ENCODE measurements at places on chromosomes 16 and 17.

GRCh38 chr17:28843816-28844148 lies 1.2 kb upstream of the FAM222B start:
- DNase-seq = no peak

DNA sequence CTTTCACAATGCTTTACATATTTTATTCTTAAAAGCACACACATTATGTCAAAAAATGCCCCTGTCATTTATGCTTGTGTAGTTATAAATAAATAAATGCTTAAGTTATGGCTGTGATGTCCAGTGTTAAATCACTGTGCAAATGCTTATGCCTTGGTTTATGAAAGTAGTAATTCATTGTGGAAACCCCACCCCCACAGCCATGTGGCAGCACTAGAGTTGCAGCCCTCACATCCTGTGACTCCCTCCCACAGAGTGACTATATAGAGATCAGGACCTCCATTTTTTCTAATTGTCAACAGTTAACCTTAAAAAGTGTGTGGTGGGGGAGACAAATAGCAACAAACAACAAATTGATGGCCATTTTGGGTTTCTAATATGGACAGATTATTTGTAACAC lies 2.4 kb downstream of the SKAP1 start:
- DNase-seq = no peak

- no peak for DNase-seq
Observed at GRCh38 chr17:78129351-78130089, 965 bp upstream of the TMC6 start.

DNA sequence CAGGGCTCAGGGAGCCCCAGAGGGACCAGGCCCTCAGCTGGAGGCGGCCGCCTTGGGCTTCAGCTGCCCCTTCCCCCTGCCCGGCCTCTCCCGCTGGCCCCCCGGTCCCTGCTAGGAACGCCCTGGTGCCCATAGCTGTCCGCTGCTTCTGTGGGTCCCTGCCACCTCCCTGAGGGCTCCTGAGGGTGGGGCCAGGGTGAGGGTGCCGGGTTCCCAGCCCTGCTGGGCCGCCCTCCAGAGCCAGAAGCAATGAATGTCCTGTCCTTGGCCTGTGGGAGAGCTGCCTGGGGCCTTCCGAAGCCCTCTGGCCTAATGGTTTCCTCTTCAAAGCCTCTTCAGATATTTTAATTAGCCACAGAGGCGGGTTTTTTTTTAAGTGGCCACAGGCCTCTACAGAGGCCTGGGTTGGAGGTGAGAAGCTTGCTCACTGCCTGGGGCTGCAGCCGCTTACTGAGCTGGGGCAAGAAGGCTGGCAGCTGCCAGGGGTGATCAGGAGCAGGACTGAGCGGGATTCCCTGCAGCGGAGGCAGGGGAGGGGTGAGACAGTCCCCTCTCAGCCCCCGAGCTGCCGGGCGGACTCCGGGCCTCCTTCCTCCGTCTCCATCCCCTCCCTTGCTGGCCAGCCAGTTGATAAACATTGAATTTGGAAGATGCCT lies 9.9 kb downstream of the CENPX start:
- no peak for DNase-seq

DNA sequence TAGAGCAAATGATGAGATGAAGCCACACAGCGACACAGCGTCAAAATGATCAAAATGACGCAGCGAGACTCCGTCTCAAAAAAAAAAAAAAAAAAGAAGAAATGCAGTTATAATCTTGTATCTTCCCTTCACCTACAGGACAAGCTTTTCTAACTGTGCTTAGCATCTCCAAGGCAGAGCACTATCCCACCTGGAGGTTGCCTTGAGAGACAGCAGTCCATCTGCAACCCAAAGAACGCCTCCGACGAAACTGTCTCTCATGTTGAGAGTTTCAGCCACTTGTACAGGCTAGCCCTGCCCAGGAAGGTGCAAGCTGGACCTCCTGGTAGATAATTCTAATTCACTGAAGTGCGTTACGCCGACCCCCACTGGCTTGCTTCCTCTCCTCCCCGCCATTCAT lies 46.7 kb upstream of the GCSH start:
- peak; percentile 11 for DNase-seq

GRCh38 chr16:81522108-81522701 lies 77.6 kb downstream of the CMIP start:
- no peak for DNase-seq

DNA sequence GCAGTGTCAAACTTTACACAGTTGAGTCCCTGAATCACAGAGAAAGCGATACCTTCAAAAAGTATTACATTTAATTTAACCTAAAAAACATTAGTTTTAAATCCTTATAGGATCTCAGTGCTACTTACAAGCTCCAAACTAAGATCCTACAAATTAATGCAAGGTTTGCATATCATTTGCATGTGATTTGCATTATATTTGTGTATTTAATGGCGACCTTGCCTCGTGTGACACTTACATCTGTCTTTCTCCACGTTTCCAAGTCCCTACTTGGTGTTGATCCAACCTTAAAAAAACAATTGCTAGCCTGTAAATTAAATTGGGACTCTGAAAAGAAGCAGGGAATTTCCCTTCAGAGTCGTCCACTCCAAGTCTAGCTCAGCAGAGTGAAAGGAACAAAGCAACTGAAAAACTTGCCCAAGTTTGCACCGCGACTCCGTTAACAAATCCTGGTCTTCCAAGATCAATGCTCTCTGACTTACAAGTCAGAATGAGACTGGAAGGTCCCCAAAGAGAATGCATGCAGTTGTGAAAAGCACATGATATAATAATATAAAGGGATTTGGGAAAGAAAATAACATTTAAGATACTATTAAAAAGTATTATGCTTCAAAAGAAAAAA lies 739 bp upstream of the FAM117A start:
- DNase-seq = no peak

- DNase-seq = no peak
Observed at GRCh38 chr16:89696670-89697128, 4.8 kb downstream of the SPATA2L start.

GRCh38 chr16:60949800-60950199 lies 1086.4 kb downstream of the CDH8 start:
- DNase-seq = no peak

- DNase-seq = no peak
Observed at GRCh38 chr17:29124925-29125273, 55.3 kb downstream of the MYO18A start.

DNA sequence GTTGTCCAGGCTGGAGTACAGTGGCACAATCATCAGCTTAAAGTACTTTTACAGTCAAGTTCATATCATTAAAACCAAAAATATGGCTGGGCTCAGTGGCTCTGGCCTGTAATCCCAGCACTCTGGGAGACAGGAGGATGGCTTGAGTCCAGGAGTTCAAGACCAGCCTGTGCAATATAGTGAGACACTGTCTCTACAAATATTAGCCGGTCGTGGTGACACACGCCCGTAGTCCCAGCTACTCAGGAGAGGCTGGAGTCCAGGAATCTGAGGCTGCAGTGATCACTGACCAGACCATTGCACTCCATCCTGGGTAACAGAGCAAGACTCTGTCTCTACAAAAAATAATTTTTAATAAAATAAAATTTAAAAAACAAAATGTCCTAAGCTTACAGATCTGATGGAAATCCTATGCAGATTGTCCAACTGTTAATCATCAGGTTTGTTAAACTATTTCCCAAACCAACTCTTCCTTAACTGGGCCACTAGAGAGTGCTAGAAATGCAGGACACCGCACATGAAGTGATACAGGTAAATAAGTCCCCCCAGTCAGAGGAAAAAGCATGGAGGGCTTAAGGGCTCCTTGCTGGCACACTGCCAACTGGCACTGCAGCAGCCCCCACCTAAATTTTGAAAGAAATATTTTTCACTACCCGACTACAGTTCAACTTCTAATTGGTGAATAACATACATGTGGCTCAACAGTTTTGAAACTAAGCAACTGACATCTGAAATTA lies 2.8 kb downstream of the USP22 start:
- peak; percentile 92 for DNase-seq

DNA sequence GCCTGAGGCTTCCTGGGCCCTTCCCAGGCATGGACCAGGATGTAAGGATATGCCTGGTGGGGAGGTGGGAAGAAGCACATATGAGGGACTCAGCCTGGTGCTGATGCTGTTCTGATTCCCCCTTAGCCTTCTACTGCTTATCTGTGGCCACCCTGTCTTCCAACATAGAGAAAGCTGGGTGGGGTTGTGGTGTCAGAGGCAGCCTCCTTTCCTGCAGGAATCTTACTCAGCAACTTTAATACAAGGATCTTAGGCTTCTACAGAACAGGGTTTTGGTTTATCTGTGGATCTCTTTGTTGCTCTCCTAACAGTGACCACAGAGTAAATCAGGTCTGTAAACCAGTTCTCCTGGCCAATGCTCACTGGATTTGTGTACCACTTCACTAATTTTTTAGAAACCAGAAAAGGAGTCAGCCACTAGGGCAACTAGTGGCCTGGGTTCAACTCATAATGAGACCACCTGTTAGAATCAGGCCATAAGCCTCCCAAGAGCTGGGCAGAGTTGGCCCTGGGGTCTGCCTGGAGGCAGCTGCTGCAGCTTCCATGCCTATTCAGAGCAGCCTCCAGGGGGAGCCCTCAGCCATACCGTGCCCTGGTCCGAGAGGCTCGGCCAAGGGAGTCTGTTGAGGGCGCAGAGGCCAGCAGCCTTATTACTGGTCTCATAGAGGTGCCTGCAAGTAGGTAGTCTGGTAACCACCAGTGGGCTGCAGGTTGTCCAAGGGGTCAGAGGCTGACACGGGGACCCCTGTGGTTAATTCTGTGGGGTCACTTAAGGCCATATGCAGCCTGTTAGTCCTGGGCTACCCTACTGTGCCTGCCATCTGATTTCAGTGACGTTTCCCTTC lies 7.1 kb downstream of the HAS3 start:
- DNase-seq = peak; percentile 76

DNA sequence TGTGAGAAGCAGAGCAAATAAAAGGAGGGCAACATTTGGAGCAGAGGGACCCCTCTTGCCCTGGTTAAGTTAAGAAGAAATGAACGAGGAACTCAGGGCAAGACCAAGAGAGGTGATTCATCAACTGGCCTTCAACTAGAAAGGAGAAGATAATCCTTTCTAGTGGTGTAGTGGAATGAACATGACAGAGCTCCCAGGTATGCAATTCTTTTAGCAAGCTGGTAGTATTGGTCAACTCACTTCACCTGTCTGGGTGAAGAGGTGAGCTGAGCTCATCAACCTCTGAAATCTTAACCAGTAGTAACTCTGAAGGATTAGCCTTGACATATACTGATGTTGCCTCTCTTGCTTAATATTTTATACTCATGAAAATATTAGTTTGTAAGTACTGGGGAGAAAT lies 1024.7 kb upstream of the GOT2 start:
- no peak for DNase-seq

GRCh38 chr17:67322042-67322787 lies 44.2 kb downstream of the PSMD12 start:
- peak; percentile 99 for DNase-seq

GRCh38 chr16:15484662-15485061 lies 50.3 kb downstream of the BMERB1 start:
- no peak for DNase-seq

DNA sequence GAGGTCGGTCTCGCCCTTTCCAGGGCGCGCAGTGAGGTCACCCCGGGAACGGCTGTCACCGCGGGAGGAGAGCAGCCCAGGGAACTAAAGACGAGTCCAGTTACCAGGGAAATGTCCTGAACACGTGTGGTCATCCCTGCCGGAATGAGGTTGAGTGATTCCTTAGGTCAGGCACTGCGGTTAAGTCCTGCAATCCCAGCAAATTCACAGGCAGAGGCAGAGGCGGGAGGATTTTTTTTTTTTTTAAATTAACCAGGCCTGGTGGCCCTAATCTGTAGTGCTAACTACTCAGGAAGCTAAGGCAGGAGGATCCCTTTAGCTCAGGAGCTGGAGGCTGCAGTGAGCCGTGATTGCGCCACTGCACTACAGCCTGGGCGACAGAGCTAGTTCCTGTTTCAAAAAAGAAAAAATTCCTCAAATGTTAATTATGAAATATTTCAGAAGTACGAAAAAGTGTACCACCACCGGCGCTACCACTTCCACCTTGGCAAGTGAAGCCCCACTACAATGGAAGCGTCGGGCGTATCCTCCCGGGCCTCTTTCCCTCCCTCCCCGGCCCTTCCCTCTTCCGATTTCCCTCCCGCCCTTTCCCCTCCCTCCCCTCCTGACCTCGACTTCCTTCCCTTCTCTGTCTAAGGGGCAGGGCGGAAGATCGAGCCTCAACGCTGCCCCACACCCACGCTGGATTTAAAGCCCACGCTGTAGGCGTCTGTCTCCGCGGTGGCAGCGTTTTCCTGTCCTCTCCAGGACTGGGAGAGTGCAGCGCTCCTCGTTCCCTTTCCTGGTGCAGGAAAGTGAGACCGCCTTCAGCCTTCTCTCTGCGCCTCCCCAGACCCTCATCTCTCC lies 27.3 kb downstream of the SLFN11 start:
- no peak for DNase-seq

DNA sequence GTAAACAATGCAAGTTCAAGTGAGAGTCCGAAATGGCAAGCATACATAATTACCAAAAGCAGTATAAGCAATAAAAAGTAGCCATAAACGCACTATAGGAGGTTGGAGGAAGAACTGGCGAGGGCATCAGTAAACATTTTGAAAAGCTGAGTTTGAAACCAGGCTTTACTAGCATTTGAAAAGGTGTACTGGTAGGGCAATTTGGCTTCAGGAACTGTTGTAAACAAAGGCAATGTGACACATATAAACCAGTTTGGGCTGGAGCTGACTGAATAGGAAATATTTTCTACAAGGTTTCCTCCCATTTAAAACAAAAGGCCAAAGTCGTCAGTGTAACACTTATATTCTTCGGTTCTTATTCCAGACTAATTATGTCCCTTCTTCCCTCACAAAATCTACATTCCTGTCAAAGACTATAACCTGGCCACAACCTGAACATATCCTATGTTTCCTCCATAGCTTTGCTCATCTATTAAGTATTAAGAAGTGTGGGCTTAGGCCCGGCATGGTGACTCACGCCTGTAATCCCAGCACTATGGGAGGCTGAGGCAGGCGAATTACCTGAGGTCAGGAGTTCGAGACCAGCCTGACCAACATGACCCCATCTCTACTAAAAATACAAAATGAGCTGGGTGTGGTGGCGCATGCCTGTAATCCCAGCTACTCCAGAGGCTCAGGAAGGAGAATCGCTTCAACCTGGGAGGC lies 7.8 kb downstream of the CBX1 start:
- no peak for DNase-seq

DNA sequence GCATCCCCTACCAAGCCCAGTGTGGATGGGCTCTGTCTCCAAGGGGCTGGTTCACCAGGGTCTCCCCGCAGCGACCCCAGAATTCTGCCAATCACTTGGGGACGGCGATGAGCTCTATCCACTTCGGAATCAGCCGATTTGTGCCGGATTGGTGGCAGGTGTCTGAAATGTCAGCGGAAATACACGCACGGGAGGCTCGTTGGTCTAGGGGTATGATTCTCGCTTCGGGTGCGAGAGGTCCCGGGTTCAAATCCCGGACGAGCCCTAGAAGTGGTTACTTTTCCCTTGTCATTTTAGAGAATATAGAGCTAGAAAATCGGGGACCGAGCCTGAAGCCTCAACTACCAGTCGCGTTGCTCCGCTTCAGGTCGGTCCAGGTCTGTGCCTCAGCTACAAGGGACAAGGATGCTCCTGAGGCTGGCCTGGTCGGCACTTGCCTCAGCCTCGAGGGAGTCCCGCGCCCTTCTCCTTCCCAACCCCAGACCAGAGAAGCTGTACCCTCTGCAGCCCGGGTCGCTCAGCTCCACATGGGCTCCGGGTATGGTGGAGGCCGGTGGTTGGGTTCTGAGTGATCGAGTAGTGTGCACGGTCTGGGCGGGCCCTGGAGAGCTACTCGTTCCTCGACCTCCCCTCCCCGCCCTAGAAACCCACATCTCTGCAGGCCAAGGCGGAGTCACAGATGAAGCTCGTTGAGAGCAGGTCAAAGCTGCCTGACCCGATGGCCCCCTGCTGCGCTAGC lies 16.0 kb upstream of the OR1F1 start:
- peak; percentile 79 for DNase-seq

- DNase-seq = no peak
Observed at GRCh38 chr16:89633064-89633631, 19.7 kb downstream of the DPEP1 start.

GRCh38 chr17:70024253-70024652 lies 50.8 kb upstream of the KCNJ16 start:
- DNase-seq = no peak

Measured in NCI-H82 (cell line).